H1 (cell line): ENCODE measurements at places on chromosomes 12 and 14.

- no peak for DNase-seq
- no peaks in the 10 kb centered on the region for H3K4me1 ChIP-seq
- no peaks in the 10 kb centered on the region for H3K36me3 ChIP-seq
These were observed 12.2 kb upstream of the CDK17 start for GRCh38 chr12:96412431-96412830.

- H3K27me3 ChIP-seq = no peaks in the 10 kb centered on the region
- no peak overlapping the region for H3K27ac ChIP-seq
- peaks cover 6% of the 10 kb centered on the region; the same call in 1 of the 2 replicates for H3K4me1 ChIP-seq
- no peak overlapping the region for H3K4me3 ChIP-seq
- DNase-seq = no peak
These were observed 53.3 kb downstream of the SMIM41 start for GRCh38 chr12:52132754-52133161.

GRCh38 chr14:80017795-80018194 is 193.5 kb downstream of the DIO2 start:
- H3K27ac ChIP-seq = no peak overlapping the region
- H3K4me3 ChIP-seq = no peak overlapping the region
- no peaks in the 10 kb centered on the region for H3K4me1 ChIP-seq
- no peaks in the 10 kb centered on the region for H3K36me3 ChIP-seq
- H3K27me3 ChIP-seq = no peaks in the 10 kb centered on the region

DNA sequence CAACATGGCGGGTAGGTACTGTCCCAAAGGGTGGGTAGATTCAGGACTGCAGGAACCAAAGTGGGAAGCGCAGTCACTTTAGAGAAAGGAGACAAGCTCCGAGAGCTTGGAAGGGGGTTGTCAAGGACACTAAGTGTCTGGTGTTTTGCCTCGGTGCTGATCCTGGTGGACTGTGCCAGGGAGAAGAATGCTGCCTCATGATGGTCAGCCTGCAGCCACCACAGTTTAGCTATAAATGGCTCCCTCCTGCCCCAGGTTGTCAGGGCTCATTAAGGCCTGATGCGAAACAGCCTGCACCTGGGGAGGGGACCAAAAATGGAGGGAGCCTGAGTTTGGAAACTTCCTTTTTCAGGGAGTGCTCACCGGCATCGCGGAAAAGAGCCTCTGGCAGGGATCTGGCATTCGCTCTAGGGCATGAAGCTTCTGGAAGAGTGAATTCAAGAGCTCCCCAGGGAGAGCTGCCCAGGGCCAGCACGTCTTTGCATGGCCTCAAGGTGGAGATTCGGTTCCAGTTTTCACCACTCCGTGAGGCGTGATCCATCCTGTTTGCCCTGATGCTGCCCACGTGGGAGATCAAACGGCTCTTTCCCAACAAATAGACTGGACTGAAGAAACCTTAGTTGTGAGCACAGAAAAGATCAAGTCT is 164.0 kb downstream of the FOXN3 start:
- H3K4me3 ChIP-seq = no peak overlapping the region
- H3K27ac ChIP-seq = no peak overlapping the region
- no peaks in the 10 kb centered on the region for H3K27me3 ChIP-seq

GRCh38 chr12:68445824-68446223 is 113.7 kb upstream of the MDM1 start:
- H3K27ac ChIP-seq = no peak overlapping the region
- H3K27me3 ChIP-seq = no peaks in the 10 kb centered on the region
- no peak overlapping the region for H3K4me3 ChIP-seq
- peaks cover 6% of the 10 kb centered on the region; the same call in 1 of the 2 replicates for H3K4me1 ChIP-seq
- H3K36me3 ChIP-seq = no peaks in the 10 kb centered on the region
- no peak for DNase-seq

DNA sequence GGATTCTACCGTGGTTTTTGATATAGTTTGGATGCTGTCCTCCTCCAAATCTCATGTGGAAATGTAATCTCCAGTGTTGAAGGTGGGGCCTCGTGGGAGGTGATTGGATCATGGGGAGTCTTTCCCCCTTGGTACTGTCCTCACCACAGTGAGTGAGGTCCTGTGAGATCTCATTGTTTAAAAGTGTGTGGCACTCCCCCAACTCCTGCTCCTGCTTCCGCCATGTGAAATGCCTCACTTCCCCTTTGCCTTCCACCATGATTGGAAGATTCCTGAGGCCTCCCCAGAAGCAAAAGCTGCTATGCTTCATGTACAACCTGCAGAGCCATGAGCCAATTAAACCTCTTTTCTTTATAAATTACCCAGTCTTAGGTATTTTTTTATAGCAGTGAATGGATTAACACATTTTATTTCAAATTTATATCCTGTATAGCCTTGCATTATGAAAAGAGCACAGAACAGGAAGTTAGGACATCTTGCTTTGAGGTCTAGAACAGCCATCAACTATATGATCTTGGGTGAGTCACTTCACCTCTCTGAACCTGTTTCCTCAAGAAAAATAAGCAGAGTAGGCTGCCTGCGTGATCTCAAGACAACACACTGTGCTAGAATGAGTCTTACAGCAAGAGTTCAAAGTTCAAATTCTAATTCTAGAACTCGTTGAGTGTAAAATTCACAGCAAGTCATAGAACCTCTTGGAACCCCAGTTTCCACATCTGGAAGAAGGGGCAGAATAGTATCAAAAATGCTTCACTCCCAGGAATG is 160.9 kb upstream of the EEA1 start:
- H3K27ac ChIP-seq = no peak overlapping the region
- DNase-seq = no peak
- H3K36me3 ChIP-seq = no peaks in the 10 kb centered on the region
- no peaks in the 10 kb centered on the region for H3K27me3 ChIP-seq
- H3K4me3 ChIP-seq = no peak overlapping the region

- H3K27ac ChIP-seq = no peak overlapping the region
- no peaks in the 10 kb centered on the region for H3K4me1 ChIP-seq
- no peak overlapping the region for H3K4me3 ChIP-seq
- no peaks in the 10 kb centered on the region for H3K36me3 ChIP-seq
These were observed 151.4 kb upstream of the CPSF6 start for GRCh38 chr12:69087986-69088385.

DNA sequence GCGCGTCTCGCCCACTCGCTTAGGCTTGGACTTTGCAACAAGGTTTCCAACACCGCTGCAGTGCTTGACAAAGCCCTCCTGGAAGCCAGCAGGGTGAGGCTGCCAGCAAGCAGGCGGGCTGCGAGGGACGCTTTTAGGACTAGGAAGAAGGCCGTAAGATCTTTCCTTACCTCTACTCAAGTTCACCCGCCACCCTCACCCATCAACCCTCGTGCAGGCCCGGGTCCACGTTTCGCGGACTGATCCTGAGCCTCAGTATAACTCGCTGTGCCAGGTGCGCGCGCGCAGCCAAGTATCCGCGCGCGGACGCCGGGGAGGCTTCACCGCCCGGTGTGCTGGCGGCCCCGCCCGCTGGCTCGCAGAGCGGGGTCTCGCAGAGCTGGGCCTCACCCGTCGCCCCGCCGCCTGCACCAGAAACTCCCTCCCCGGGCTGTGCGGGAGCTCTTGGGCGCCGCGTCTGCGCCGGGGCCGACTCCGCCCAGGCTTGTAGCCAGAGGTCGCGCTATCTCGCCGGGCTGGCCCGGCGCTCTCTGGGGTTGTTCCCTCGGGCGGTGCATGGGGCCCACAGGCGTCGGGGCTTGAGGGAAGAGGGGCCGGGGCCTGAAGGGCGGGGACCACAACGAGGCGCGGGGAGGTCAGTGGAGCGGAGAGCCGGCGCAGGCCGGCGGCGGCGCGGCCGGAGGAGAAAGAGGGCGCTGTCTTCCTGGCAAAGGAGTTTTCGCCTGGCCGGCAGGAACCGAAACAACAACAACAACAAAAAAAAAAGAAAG is 7.6 kb upstream of the SIX1 start:
- DNase-seq = no peak
- peaks cover 11% of the 10 kb centered on the region for H3K4me1 ChIP-seq
- H3K27ac ChIP-seq = no peak overlapping the region

- no peaks in the 10 kb centered on the region for H3K36me3 ChIP-seq
- no peak for DNase-seq
- H3K4me3 ChIP-seq = no peak overlapping the region
- H3K27me3 ChIP-seq = no peaks in the 10 kb centered on the region
- H3K4me1 ChIP-seq = no peaks in the 10 kb centered on the region
- no peak overlapping the region for H3K27ac ChIP-seq
These were observed 54.0 kb downstream of the CLIP1 start for GRCh38 chr12:122368361-122369073.

DNA sequence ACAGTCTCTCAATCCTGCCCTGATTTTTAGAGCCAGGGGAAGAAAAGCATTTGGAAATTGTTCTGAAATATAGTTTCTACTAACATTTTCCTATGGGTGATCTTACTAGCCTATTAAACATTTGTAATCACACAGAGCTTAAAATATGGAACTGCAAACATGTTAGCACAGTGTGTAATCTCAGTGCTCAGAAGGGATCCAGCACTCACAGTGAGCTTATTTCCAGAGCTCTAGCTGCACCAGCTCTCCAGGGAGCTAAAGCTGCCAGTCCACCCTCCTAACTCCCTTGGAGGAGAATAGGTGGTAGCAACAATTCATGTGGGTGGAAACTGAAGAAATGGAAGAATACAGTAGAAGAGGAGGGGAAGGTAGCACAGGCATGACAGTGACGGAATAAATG is 64.9 kb upstream of the SYT1 start:
- no peaks in the 10 kb centered on the region for H3K36me3 ChIP-seq
- H3K4me3 ChIP-seq = no peak overlapping the region
- H3K27ac ChIP-seq = no peak overlapping the region
- no peak for DNase-seq
- H3K27me3 ChIP-seq = peaks cover 1% of the 10 kb centered on the region

DNA sequence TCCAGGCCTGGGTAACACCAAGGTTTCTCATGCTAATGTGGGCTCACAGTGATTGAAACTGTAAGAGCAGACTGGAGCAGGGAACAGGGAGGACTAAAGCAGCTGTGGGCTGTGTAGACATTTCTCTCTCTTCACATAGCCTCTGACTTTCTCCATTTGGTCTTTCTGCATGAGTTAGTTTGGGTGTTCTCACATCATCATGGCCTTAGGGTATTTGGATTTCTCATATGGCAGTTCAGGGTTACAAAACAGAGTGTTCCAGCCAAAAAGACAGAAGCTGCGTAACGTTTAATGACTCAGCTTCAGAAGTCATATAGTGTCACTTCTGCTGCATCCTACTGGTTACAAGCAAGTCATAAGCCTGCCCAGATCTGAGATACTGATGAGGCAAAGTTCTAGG is 52.0 kb upstream of the OSBPL8 start:
- no peaks in the 10 kb centered on the region for H3K27me3 ChIP-seq
- H3K4me1 ChIP-seq = no peaks in the 10 kb centered on the region; the same call in 1 of the 2 replicates
- no peak overlapping the region for H3K4me3 ChIP-seq
- H3K36me3 ChIP-seq = no peaks in the 10 kb centered on the region

GRCh38 chr12:96034621-96035282 is 635 bp downstream of the LTA4H start:
- no peaks in the 10 kb centered on the region for H3K4me1 ChIP-seq
- peak overlapping the region; percentile 93 for H3K4me3 ChIP-seq
- no peaks in the 10 kb centered on the region for H3K36me3 ChIP-seq
- H3K27me3 ChIP-seq = no peaks in the 10 kb centered on the region
- no peak overlapping the region for H3K27ac ChIP-seq

- H3K27me3 ChIP-seq = no peaks in the 10 kb centered on the region
- no peak overlapping the region for H3K4me3 ChIP-seq
- no peaks in the 10 kb centered on the region for H3K4me1 ChIP-seq
- H3K36me3 ChIP-seq = no peaks in the 10 kb centered on the region
- DNase-seq = no peak
These were observed 23.6 kb upstream of the OR11G2 start for GRCh38 chr14:20167091-20167490.

- H3K4me1 ChIP-seq = peaks cover 9% of the 10 kb centered on the region; the same call in 1 of the 2 replicates
- no peak for DNase-seq
- H3K4me3 ChIP-seq = 0 out of 2 replicates have a peak overlapping the region, but pooled peaks have one; percentile 18
- no peaks in the 10 kb centered on the region for H3K36me3 ChIP-seq
- H3K27ac ChIP-seq = no peak overlapping the region
- H3K27me3 ChIP-seq = no peaks in the 10 kb centered on the region
These were observed 84.8 kb downstream of the PRKCH start for GRCh38 chr14:61406198-61406597.

DNA sequence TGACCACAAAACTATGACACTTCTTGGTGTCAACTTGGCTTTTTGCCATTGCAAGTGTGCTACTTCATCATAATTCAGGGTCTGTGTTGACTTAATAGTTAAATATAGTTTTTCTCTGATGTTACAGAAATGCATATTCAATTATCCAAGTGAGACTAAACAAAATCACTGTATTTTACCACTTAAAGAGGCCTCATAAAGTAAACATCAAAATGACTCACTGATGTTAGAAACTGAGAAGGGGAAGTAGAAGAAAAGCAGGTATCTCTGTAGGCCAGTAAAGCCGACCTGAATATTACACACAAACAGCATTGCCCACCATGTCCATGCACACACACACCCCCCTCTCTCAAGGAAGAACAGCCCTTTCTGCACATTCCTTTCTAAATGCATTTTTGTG is 55.4 kb downstream of the RPAP3 start:
- H3K27ac ChIP-seq = no peak overlapping the region
- no peak overlapping the region for H3K4me3 ChIP-seq
- no peak for DNase-seq
- H3K4me1 ChIP-seq = peaks cover 2% of the 10 kb centered on the region
